Activated CD4-positive, alpha-beta T cell treated with anti-CD3 and anti-CD28 coated beads, Interleukin-2, amount 50 U/mL, for 24 hours (primary cell): ENCODE measurements at places on chromosomes 7 and 10.

GRCh38 chr7:152370297-152370696, 65.5 kb downstream of the KMT2C start:
- no peak for DNase-seq

DNA sequence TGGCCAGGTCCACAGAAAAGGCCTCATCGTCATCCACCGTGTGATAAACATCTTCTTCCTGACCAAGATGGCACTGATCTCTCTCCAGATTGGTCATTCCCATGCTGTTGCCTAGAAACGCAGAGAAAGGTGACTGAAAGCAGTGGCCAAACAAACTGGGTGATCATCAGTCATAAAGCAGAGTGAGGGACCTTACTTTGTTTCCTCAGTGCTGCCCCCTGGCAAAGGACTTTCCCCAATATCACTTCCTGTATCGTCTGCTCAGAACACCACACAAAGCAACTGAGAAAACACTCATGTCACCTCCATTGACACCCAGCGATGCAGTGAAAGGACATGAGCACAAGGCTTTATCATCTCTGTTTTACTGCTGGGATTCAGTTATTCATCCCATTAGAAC, 40.0 kb upstream of the TM9SF3 start:
- DNase-seq, result no peak

GRCh38 chr10:80356989-80357850, 639 bp downstream of the DYDC2 start:
- DNase-seq, result no peak

DNA sequence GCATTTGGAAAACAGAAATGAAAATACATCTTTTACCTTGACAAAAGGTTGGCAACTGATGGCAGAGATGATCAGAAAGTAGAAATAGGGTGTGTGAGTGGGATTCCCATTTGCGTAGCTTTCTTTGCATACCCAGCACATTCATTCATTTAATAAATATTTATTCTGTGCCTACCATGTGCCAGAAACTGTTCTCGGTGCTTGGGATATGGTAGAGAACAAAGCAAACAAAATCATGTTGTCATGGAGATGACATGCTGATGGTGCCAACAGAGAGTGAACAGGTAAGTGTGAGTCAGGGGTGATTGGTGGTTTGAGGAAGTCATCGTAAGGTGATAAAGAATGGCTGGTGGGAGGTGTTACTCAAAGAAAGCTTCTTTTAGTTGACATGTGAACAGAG, 45.4 kb downstream of the CACNB2 start:
- DNase-seq, result no peak

- no peak for DNase-seq
Measured at GRCh38 chr10:127216786-127217185, 20.4 kb upstream of the INSYN2A start.
